ENCODE measurements at places on chromosomes 3 and 15.

DNA sequence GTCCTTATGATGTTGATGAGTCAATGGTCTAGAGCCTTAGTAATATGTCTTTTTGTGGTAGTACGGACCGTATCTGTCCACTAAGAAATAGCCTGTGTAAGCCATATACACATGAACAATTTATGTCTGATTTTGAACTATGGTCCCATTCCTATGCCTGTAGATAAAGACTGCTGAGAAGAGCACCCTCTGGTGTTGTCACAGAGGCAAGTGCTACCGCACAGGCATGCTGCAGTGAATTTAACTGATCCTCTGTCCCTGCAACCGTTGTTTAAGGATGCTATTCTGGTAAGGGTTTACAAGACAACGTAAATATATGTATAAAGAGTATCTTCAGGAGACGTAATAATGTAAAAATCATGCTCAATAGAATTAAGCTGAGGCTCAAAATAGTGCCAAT lies 170.7 kb downstream of the UBE3A start:
- DNase-seq, result no peak

DNA sequence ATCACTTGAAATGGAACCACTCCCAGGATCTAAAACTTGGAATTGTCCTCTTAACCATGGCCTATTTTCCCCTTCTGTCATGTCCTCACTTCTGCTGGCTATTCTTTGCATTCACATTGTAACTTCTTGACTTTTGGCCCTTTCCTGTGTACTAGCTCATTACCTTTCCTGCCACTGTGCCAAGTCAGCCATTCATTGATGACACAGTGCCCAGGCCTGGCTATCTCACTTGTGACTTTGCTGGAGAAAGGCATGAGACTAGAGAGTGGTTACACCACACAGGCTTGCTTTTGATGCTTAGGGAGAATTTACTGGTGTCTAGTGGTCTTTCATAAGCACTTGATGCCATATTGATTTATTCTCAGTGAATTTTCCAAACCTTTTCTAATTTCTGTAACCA lies 101.1 kb downstream of the NR1D2 start:
- DNase-seq, result no peak

DNA sequence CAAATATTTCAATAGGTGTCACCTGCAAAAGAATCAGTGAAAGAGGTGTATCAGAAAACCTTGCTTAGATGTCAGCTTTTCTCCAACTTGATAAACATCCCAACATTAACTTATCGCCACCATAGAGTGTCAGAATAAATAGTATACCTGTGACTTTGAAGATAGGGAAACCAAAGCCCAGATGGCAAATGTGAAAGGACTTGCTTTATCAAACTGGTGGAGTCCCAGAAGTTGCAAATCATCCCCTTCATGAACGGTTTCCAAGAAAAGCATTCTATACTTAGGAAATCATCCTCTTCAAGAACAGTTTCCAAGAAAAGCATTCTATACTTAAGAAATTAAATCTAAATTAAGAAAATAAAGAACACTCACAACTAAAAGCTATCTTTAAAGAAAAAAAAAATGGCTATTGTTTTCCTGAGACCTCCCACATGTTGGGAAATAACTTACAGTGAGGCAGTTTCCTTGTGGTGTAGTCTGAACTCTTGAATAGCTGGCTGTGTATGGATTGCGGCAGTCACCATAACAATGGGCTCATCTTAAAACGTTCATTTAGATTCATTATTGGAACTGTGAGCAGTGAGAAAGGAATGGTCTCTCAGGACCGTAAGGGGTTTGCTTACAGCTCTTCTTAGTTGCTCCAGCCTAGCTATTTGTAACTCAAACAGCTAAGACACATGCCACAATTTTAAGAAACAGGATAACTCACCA lies 56.5 kb downstream of the GHSR start:
- DNase-seq, result no peak

DNA sequence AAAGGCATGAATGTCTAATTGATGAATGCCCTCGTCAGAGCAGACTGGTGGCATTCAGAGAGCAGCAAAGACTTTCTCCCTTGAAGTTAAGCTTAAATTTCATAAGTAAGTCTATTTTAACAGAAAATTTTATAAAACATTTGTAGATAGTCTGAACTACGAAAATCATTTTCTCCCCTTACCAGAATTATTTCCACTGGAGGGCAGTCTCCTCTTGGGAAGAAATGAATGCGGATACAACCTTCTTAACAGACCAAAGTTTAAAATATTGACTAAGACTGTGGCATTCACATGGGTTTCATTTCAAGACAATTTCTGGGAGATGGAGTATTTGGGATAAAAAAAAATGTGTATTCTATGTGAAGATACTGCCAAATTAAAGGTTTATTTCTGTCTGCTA lies 669.0 kb downstream of the FHIT start:
- no peak for DNase-seq

GRCh38 chr3:143132246-143132980 lies 12.8 kb downstream of the CHST2 start:
- DNase-seq, result no peak

All from CD4-positive, alpha-beta T cell treated with Interleukin-17A for 4 hours (primary cell).